Stimulated activated CD4-positive, alpha-beta T cell treated with anti-CD3 and anti-CD28 coated beads, Interleukin-1b, Interleukin-23, amount 100 ng/mL, for 24 hours (primary cell): ENCODE measurements at places on chromosomes 16 and 17.

DNA sequence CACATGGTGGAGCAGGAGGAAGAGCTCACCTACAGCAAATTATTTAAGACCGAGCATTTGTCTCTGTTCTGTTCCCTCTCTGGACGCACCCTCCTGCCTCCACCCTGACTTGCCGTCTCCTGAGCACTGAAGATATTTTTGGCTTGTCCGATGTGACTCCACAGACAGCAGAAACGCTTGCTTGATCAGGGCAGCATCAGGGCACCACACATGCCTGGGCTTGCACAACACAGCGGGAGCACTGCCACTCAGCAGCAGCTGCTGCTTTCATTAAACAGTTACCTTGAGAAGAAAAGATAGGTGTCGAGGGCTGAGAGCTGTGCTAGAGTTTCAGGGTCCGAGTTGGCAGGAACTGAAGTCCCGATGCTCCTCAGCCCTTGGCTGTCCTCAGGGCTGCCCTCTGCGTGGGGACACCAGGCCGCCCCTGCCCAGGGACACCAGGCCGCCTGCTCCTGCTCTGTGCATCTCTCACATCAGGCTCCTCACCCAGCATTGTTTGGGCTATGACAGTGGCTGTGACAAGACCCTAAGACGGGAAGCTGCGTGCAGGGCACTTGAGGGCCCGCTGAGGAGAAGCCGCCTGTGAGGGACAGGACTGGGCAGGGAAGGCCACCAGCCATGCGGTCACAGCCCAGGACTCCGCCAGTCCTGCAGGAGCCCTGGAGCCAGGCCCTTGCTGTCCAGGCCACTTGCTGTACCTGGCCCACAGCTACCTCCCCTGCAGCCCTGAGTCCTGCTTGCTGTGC, 21.3 kb upstream of the CDH15 start:
- no peak for DNase-seq

GRCh38 chr16:19706846-19707245, 11.2 kb downstream of the KNOP1 start:
- no peak for DNase-seq

DNA sequence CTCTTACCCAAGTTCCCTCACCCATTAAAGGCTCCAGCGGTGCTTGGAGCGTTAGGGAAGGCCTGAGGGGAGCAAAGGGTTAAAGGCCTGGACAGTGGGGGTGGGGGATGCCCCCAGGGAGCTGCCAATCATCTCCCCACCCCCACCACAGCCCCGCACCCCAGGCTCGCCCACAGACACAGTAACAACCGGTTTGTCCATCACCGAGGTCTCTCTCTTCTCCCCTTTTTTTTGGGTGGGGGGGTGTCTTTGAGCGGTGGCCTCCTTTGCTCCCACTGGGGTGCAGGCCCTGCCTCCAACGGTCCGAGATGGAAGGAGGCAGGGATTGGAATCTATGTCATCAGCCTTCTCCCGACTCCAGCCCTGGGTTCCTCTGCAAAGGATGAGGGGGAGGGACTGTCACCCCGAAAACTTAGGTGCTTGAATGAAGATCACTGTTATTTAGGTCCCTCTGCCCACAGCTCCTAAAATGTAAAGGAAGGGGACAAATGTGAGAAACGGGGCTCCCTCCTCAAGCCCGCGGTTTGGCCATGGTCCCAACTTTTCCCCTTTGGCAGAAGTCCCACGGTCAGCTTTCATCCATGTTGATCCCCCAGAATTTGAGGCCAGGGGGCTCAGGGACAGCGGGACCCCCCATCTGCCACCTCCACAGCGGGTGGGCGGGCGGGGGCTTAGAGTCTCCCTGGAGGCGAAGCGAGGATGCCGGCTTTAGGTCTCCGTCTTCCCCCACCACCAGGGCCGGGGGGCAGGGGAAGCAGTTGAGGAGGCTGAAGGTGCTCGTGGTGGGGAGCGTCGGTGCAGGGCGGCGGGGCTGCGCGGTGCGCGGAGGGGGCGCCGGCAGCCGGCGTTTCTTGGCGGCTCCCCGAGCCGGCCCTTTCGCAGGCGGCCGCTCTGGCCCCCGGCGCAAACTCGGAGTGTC, 1.7 kb downstream of the EPOP start:
- no peak for DNase-seq

DNA sequence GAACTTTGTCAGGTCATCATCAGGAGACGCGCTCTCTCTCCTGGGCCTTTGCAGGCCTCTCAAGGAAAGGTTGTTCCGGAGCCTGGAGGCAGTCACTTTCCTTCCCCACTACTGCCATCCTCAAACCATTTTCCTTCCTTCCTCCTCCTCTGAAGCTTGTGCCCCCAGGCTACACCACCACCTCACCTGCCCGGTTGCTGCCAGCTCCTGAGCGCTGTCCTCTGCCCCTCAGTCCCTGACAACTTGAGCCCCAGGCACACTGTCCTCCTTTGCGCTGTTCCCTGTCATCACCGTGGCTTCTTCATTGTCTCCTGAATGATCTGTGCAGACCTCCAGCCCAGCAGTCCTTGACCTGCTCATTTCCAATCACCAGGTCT, 18.9 kb downstream of the CDRT4 start:
- no peak for DNase-seq

- DNase-seq, result no peak
Observed at GRCh38 chr17:45061606-45062205, 589 bp downstream of the NMT1 start.

- no peak for DNase-seq
Observed at GRCh38 chr17:1192911-1193699, 13.3 kb upstream of the ABR start.
